Activated CD8-positive, alpha-beta memory T cell treated with anti-CD3 and anti-CD28 coated beads for 24 hours (primary cell): ENCODE measurements at places on chromosomes 7 and 10.

DNA sequence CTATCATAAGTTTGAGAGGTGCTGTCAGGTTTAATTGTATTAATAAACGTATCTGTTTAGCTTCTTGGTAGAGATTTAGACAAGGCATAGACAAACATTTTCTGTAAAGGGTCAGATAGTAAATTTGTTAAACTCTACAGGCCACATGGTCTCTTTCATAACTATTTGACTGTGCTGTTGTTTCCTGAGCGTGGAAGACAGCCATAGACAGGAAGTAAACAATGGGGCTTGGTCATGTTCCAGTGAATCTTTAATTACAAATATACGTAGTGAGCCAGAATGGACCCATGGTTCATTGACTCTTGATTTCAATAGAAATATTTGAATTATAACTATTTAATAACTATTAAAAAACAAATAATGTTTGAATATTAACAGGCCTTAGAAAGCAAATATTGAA, 451.1 kb downstream of the SH2D4B start:
- DNase-seq = no peak

- DNase-seq = no peak
These were observed 208.1 kb downstream of the KIAA1217 start for GRCh38 chr10:24417053-24417452.

DNA sequence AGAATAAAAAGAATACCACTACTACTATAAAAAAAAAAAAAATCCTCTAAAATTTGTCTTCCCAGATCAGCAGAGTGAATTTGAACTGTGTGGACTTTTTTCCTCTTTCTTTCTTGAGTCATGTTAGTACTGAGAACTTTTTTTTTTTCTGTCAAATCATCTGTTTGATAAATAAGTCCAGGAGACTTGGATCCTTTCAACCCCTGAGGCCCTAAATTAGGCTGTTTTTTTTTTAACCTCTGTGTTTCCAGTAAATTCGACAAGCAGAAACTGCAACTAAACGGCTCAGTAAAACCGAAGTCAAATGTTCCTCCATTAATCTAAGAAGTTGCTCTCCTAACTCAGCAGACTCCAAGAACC, 2.7 kb downstream of the MAP3K8 start:
- DNase-seq = no peak

GRCh38 chr7:45977256-45977780, 56.2 kb upstream of the IGFBP3 start:
- DNase-seq = no peak

- DNase-seq = no peak
These were observed 12.5 kb upstream of the KLHL7 start for GRCh38 chr7:23093111-23093510.

GRCh38 chr10:9075420-9075819, 1020.9 kb downstream of the GATA3 start:
- DNase-seq = no peak
